IMR-90 (cell line): ENCODE measurements at places on chromosomes 1 and 21.
A peak's percentile ranks its signal among the peaks of the same experiment; 100 is the strongest.

DNA sequence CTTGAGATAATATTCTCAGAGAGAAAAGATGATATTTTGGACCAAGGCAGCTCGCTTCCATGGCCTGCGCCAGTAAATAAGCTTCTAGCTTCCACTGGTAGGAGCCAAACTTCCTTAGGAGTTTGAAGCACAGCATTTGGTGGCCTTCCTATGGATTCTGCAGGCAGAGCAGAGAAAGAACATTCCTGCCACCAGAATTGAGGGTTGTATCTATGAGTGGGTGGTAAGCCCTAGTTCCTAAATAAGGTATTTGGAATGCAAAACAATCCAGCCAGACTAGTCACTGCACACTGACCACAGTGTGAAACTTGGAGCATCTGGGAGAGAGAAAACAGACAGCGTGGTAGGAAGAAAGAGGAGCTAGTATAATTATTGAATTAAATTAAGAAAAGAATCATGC is 54.1 kb upstream of the BCAR3 start:
- DNase-seq = peak; percentile 90
- no peaks in the 10 kb centered on the region for H3K36me3 ChIP-seq
- no peaks in the 10 kb centered on the region for H3K27me3 ChIP-seq
- H3K4me1 ChIP-seq = peaks cover 21% of the 10 kb centered on the region
- no peak overlapping the region for H3K4me3 ChIP-seq

- H3K36me3 ChIP-seq = no peaks in the 10 kb centered on the region
- H3K27me3 ChIP-seq = peaks cover 8% of the 10 kb centered on the region
- H3K4me1 ChIP-seq = no peaks in the 10 kb centered on the region
- DNase-seq = no peak
- no peak overlapping the region for H3K4me3 ChIP-seq
These were observed 19.5 kb upstream of the ZFYVE9 start for GRCh38 chr1:52122384-52122783.

DNA sequence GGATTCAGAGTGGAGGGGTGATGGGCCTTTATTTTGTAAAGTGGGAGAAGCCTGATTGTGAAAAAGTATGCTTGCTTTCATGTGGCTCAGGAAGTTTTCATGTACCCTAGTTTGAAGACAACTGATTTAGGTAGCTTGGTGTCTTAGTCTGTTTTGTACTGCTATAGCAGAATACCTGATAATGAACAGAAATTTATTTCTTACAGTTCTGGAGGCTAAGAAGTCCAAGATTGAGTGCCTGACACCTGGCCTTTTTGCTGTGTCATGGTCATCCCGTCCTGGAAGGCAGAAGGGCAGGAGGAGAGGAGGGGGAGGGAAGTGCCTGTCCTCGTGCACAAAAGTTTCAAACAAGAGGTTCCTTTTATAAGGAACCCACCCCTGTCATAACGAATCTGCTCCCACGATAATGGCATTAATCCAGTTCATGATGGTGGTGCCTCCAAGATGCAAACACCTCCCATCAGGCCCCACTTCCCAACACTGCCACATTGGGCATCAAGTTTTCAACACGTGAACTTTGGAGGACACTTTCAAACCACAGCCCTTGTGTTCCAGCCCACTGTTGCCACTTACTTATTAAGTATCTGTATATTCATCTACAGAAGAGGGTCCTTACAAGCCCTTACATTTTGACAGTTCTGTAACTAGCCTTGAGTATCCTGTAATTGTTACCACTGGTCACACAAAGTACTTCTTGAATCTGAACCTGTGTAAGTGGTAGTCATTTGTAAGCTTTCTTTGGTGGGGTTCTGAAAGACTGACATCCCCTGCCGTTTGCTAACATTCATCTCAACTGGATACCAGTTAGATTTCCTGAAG is 9.5 kb downstream of the UCK2 start:
- no peak for DNase-seq
- no peaks in the 10 kb centered on the region; the same call in 1 of the 2 replicates for H3K36me3 ChIP-seq
- H3K4me1 ChIP-seq = peaks cover 26% of the 10 kb centered on the region

DNA sequence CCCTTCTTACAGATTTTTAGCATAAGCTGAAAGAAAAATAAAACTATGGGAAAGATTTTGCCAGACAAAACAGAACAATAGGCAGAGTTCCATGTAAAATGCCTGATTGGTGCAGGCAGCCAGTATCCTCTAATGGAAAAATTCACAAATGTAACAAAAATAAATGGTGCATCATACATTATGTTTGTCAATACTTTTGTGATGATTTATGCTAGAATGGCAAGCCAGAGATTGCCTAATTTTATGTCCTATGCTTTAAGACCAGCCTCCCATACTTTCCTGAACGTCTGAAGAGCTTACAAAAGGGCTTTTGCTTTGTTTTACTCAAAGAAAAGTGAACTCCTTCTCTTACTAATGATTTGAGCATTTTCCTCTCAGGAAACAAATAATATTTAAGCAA is 81.5 kb upstream of the KCNJ15 start:
- no peaks in the 10 kb centered on the region for H3K27me3 ChIP-seq
- no peak overlapping the region for H3K4me3 ChIP-seq
- H3K4me1 ChIP-seq = peaks cover 15% of the 10 kb centered on the region
- no peak for DNase-seq
- no peaks in the 10 kb centered on the region for H3K36me3 ChIP-seq
- no peak overlapping the region for H3K27ac ChIP-seq

- H3K36me3 ChIP-seq = no peaks in the 10 kb centered on the region
- peaks cover 10% of the 10 kb centered on the region for H3K4me1 ChIP-seq
- H3K27ac ChIP-seq = no peak overlapping the region
- H3K27me3 ChIP-seq = no peaks in the 10 kb centered on the region
These were observed 185.1 kb upstream of the CAMK1G start for GRCh38 chr1:209398313-209398991.

- no peaks in the 10 kb centered on the region for H3K27me3 ChIP-seq
- H3K4me1 ChIP-seq = peaks cover 37% of the 10 kb centered on the region
- H3K4me3 ChIP-seq = no peak overlapping the region
- DNase-seq = peak; percentile 93
- H3K27ac ChIP-seq = peak overlapping the region; percentile 50
These were observed 132.7 kb upstream of the IPO9 start for GRCh38 chr1:201696217-201696761.

DNA sequence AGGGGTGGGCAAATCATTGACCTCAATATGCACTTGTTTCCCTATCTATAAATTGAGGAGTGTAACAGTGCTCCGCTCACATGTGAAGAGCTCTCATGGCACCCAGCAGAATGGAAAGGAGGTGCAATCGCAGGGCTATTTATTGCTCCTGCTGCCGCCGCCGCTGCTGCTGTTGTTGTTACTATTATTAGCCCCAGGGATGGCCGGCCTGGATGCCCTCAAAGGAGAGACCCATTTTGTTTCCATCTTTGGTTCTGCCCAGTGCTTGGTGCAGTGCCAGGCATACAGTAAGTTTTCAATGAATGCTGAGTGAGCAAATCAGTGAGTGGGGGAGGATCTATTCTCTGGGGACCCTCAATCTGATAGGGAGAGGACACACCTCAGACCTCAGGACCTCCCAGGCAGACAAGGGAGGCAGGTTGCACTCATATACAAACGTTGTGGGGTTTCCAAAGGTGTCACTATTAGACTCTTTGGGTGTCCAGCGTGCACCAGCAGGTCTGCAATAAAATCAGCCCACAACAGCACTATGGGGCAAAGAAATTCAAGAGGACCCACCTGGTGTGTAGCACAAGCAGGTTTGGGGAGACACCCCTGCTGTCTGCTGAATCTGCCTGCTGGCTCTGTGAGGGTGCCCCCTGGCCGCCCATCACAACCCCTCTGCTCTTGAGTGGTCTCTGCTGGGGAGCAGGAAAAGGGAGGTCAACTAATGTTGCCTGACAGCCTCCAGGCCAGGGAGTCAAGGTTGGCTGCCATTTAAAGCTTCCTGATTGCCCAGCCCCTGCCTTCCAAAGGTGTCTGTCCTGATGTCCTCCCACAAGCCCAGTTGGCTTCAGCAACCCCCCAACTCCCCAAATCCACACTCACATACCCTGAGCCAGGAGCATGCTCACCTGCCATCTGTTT is 136.3 kb downstream of the ACTL8 start:
- H3K4me1 ChIP-seq = peaks cover 4% of the 10 kb centered on the region; the same call in 1 of the 2 replicates
- H3K27ac ChIP-seq = no peak overlapping the region
- no peak overlapping the region for H3K4me3 ChIP-seq
- no peaks in the 10 kb centered on the region for H3K36me3 ChIP-seq
- no peak for DNase-seq

DNA sequence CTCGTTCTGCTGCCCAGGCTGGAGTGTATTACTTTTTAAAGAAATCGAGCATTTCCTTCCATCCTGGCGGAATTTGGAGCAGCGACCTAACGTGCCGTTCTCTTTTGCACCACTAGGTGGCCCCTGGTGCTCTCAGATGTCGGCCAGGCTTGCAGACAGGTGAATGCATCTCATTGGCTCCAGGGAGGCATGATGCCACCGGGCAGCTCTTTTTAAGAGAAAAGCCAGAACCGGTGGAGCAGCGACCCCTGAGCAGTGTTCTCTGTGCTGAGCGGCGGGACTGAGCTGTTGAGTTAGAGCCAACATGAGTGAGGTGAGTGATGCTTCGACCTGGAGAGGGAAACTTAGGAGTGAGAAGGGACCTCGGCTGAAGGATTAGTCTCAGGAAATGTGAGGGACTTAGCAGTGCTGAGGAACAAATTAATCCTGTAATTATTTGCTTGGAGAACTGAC is at the start of gene PCP4:
PCP4 (plus strand) TSS at position 241 of the 453 bp plus-strand sequence; CDS start at position 305, 64 bp downstream.
- H3K4me1 ChIP-seq = no peaks in the 10 kb centered on the region
- H3K27ac ChIP-seq = no peak within 1 kb of the TSS
- H3K4me3 ChIP-seq = no peak within 1 kb of the TSS
- no peak for DNase-seq
- H3K36me3 ChIP-seq = no peaks in the 10 kb centered on the region
- H3K27me3 ChIP-seq = no peaks in the 10 kb centered on the region

GRCh38 chr1:162363823-162364222 is 12.8 kb downstream of the SPATA46 start:
- H3K36me3 ChIP-seq = no peaks in the 10 kb centered on the region
- H3K4me3 ChIP-seq = no peak overlapping the region
- DNase-seq = no peak
- no peak overlapping the region for H3K27ac ChIP-seq
- peaks cover 13% of the 10 kb centered on the region for H3K27me3 ChIP-seq

- no peaks in the 10 kb centered on the region for H3K4me1 ChIP-seq
- no peak overlapping the region for H3K27ac ChIP-seq
These were observed 90.9 kb downstream of the SLC30A10 start for GRCh38 chr1:219837274-219837993.

DNA sequence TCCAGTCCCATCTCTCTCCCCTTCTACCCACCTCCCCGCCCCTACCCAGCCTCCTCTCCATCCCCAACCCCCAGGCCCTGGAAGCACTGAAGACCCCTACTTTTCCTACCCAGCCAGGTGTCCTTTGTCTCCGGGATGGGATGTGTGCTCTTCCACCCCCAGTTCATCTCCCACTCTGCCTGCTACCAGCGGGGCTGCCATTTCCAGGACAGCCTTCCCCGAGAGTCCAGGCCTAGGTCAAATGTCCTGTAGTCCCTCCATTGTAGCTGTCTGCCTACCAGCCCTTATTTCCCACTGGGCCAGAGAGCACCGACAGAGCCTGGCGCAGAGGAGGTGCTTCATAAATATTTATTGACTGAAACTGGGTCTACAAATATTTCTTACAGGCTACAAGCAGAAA is 72.0 kb upstream of the TLR5 start:
- no peak overlapping the region for H3K4me3 ChIP-seq
- DNase-seq = no peak
- H3K27ac ChIP-seq = no peak overlapping the region
- no peaks in the 10 kb centered on the region for H3K36me3 ChIP-seq

DNA sequence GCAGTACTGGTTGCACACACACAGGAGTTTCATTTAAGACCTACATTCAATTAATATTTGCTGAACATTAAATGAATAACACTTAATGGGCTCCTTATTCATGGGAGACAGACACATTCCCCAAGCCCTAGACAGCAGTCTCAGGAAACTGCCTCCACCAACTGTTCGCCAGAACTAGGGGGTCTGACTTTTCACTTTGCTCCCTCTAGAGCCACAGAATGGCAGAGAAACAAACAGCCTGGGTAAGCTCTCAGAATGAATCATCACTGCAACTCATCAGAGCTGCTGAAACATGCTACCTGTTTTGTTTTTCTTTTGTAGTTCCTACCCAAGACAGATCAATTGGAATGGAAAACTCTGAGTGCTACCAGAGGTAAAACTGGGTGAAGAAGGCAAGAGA is 31.7 kb downstream of the ELK4 start:
- H3K27me3 ChIP-seq = no peaks in the 10 kb centered on the region
- DNase-seq = peak; percentile 81
- H3K4me1 ChIP-seq = peaks cover 18% of the 10 kb centered on the region
- no peak overlapping the region for H3K4me3 ChIP-seq
- peak overlapping the region; percentile 53; the same call in 1 of the 2 replicates for H3K27ac ChIP-seq

DNA sequence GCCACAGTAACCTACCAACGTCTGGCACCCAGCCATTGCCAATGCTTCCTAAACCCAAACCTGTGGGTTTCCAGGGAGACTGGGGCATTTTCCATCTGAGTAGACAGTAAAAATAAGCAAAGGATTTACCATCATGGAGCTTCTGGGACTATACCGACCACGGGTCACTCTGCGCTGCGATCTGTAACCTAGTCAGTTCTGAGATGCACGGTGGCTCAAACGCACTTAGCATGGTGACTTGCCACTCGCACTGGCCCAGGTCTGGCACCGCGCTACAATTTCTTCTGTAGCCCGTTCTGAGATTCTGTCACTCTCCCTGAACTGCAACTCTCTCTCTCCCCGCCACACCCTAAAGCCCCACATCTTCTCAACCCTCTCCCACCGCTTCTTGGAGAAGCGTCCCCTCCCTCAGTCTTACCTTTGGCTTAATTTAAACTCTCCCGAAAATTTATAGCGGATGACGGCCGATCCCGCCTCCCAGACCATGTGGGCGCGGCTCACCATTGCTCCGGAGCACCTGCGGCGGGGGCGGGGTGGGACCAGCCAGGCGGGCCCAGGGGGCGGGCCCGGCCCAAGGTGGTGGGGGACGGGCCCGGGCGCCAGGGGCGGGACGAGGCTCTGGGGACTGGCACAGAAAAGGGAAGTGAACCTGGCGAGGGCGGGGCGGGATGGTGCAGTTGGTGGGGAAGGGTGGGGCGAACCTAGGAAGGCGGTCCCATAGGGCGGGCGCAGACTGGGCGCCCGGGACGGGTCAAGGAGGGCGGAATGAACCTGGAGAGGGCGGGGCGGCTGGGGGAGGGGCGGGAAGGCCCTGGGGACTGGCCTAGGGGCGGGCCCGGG is 493 bp upstream of the MAP3K21 start:
- peaks cover 14% of the 10 kb centered on the region for H3K27me3 ChIP-seq
- DNase-seq = no peak
- H3K4me3 ChIP-seq = no peak overlapping the region
- peaks cover 3% of the 10 kb centered on the region; the same call in 1 of the 2 replicates for H3K4me1 ChIP-seq

GRCh38 chr1:229620876-229621275 is 5.0 kb downstream of the TAF5L start:
- no peak overlapping the region for H3K27ac ChIP-seq
- H3K36me3 ChIP-seq = 0 out of 2 replicates have a peak, but pooled peaks cover 2% of the 10 kb centered on the region
- H3K4me1 ChIP-seq = peaks cover 3% of the 10 kb centered on the region
- DNase-seq = peak; percentile 54
- H3K4me3 ChIP-seq = no peak overlapping the region

- H3K27me3 ChIP-seq = no peaks in the 10 kb centered on the region
- peaks cover 2% of the 10 kb centered on the region; the same call in 1 of the 2 replicates for H3K4me1 ChIP-seq
- DNase-seq = no peak
- H3K27ac ChIP-seq = no peak overlapping the region
- no peaks in the 10 kb centered on the region for H3K36me3 ChIP-seq
These were observed 354.0 kb upstream of the DUSP10 start for GRCh38 chr1:222095606-222096475.
